ENCODE measurements at places on chromosomes 5 and 9. TPM values are rescaled to one million over a fixed set of nuclear protein-coding genes. Genes with fewer than 3 reads are reported as not detected.

NPR3 gene
- total RNA-seq, result 0.56 TPM

CDO1 gene
- total RNA-seq, result not detected

LTC4S gene
- total RNA-seq, result 6.0 TPM

BAAT gene
- 0.07 TPM for total RNA-seq

CACNA1B gene
- total RNA-seq, result 0.07 TPM

ARHGEF37 gene
- not detected for total RNA-seq

SPINK4 gene
- not detected for total RNA-seq

RNF224 gene
- not detected for total RNA-seq

TSLP gene
- total RNA-seq, result not detected

DCAF12 gene
- total RNA-seq, result 10.8 TPM

PDE8B gene
- total RNA-seq, result 1.2 TPM

PLAC8L1 gene
- 1.00 TPM for total RNA-seq

PPP3R2 gene
- total RNA-seq, result not detected

IER5L gene
- 3.4 TPM for total RNA-seq

SLC34A1 gene
- not detected for total RNA-seq

SNCAIP gene
- total RNA-seq, result not detected

CCDC192 gene
- not detected for total RNA-seq

CCDC127 gene
- total RNA-seq, result 2.9 TPM

IGFBPL1 gene
- total RNA-seq, result not detected

LCN15 gene
- total RNA-seq, result not detected

GABRP gene
- total RNA-seq, result not detected
